ENCODE measurements at places on chromosomes 1 and 21.

DNA sequence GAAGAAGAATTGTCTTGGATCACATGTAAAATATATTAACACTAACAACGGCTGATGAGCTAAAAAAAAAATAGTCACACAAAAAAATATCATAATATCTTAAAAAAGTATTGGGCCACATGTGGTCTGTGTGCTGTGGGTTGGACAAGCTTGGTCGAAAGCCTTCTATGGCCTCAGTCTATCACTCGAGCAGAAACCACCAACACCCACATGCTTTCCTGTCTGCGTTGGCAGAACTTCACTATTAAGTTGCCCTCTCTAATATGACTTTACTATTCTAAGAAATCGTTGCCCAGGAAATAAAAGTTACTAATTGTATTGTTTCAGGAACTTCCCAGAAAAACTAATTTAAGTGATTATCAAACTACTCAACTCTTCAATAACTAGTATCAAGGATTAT is 28.2 kb upstream of the ETS2 start:
- DNase-seq, result no peak

DNA sequence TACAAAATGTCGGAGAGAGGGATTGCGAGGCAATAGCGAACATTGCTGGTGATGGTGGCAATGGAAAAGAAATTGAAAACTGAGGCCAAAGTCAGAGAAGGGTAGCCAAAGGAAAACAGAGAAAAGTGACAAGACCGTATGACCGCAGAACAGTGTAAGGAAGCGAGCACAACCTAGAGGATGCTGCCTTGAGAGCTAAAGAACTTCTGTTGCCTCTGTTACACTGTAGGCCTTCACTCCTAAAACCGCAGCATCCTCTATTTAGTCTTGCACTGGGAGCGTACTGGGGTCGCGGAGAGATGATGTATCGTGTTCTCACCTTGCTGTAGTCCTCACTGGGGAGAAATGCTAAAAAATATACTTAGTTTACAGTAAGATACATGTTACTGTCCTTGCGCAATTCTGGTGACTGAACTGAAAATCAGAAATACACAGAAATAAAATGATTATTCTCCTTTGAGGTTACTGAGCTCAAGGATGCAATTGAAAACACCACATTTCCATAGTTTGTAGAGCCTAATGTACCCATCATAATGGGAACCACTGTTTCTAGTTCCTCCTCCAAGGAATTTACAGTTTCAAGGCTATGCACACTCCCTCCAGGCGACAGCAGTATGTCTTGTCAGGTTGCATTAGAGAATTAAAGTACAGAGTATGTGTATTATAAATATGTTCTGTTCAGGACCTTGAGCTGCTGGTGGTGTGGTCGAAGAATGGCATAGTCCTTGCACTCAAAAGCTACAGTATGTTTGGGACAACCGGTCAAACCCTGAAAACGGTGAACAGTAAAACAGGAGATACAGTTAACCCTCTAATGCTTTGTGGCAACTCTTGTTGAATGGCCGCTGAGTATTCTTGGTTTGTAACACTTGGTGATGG is 1.3 kb downstream of the NEK7 start:
- peak; percentile 62 for DNase-seq

DNA sequence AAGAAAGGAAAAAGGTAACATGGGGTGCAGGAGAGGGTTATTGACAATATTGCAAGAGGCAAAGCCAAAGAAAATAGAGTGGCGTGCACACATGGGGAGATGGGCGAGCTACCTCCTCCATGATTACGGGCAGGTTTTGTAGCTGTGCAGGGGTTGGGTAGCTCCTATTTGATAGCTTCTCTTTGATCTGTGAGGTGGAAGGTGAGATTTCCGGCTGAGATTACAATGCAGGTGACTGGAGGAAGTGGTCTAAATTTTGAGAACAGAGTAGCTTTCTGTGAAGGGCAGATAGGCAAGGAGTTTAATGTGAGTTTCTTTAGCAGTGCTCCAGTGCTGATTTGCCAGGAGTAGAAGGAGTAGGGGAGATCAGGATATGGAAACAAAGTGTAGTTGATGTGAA is 263.4 kb downstream of the PLA2G4A start:
- DNase-seq, result no peak

- no peak for DNase-seq
Measured at GRCh38 chr1:114588196-114588689, 6.8 kb upstream of the BCAS2 start.

DNA sequence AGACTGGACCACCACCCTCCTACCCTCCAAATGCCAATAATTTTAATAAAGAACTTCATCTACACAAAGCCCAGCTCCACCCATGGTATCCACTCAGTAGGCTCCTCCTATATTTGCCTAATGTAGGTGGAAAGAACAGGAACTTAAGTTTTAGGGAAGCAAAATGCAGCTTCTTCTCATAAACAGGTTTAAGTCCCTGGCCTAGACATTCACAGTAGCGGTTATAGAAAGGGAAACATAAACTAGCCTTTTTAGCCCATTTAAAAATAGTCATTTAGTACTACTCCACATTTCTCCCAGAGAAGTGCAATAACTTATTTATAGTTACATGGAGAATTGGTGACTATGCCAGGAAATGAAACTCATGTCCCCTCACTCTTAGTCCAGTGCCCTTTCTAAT is 56.6 kb upstream of the CPLANE2 start:
- no peak for DNase-seq

DNA sequence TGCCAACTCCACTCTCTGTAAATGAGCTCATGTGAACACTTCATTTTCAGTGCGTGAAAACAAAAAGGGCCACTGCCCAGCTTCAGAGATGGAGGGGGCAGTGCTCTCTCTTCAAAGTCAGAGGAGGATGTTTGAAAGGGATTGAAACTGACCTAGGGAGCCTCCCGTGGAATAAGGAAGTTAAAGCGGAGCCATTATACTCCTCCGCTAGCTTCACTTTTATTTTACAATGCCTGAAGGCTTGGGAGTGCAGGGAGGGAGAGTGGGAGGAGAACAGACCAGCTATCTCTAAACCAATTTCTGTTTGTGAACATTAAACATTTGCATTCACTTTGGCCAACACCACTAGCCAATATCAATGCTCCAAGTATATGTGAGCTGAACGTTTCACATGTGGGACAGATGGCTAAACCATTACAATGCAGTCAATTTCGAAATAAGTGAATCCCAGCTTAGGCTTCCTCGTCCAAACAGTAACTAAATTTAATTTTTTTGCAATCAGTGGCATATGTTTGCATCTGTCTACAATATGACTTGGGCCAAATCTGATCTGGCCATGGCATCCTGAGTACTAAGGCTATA is 126.9 kb downstream of the ESRRG start:
- no peak for DNase-seq

DNA sequence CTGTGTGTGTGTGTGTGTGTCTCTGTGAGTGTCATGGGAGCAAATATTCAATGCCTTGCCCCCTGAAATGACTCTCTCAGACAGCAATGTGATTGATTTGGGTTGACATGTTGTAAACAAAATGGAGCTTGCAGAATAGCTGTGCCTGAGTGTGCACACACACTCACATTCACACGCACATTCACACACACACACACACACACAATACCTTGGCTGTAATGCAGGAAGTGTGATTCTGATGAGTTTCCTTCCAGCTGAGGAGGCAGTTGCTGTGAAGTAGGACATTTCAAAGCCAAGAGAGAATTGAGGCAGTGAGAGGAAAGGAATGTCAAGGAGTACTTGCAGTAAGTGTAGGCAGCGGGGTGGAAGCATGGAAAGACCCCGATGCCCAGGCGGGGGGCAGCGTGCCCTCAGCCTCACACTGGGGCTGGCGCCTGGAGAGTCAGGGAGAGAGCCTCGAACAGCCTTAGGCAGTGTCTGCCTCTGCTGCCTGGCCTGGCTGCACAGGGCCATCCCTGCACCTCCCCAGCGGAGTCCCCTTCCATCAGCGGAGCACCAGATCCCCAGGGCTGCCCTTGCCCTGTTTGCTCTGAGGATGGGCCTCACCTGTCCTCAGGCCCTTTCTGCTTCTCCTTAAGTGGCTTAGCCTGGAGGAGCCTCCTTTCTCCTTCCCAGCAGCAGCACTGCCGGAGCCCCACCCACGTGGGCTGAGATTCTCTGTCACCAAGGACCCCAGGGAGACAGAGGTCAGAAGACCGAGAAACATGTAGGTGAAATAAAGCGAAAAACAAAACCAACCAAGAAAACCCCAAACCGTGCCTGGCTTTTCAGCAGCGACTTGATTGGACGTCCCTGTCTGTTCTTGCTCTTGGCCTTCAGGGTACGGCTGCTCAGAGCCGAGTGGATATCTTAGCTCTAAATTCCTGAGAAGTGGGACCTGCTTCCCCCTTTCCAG is 9.2 kb downstream of the VASH2 start:
- DNase-seq, result no peak

DNA sequence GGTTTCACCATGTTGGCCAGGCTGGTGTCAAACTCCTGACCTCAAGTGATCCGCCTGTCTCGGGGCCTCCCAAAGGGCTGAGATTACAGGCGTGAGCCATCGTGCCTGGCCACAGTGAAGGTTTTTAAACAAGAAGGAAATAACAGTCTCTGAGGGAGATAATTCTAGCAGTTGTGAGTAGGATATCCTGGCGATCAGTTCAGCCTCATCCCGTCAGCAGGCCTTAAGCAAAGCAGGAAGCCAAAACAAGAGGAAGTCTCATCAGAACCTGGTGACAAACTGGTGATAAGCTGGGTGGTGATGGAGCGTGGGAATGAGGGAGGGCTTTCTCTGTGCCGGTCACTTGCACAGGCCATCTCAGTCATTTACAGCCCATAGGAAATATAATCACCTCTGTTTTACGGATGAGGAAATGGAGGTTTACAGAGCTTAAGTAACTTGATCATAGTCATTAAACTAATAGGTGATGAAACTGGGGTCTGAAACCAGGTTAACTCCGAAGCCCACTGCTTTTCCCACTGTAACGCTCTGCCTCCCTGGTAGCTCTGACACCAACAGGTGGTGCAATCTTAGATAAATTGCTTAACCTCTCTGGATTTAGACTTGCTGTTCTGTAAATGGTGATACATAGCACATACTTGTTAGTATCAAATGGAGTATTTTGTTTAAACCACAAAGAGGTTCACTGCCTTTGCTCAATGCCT is 40.8 kb upstream of the A3GALT2 start:
- no peak for DNase-seq

GRCh38 chr1:51937112-51937511 is 53.4 kb downstream of the RAB3B start:
- no peak for DNase-seq

DNA sequence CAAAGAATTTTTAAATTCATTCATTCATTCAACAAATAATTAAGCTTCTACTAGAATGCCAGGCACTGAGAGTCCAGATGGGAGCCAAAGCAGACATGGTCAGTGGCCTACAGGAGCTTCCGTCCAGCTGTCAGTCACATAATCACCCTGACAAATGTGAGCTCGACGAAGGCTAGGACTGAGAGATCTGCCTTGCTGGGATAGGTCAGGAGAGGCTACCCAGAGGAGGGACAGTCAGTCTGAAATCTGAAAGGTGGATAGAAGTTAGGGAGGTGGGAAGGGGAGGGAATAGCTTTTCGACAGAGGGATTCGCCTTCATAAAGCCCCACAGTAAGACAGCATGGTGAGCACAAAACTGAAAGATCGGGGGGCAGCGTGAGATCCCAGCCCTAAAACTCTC is 8.3 kb downstream of the EPHX1 start:
- no peak for DNase-seq

GRCh38 chr1:71780681-71781080 is 501.7 kb downstream of the NEGR1 start:
- no peak for DNase-seq

DNA sequence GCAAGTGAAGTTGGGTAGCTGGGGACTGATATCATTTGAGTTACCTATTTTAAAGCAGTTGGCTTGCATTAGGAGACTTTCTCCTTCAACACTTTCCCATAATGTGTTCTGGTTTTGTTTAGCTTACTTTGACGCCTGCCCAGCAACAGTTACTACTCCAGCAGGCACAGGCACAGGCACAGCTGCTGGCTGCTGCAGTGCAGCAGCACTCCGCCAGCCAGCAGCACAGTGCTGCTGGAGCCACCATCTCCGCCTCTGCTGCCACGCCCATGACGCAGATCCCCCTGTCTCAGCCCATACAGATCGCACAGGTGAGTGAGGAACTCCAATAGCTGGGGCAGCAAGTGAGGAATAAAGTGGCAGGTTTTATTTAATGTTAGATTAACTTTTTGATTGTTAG is 144.3 kb downstream of the CD247 start:
- no peak for DNase-seq

GRCh38 chr1:200432586-200432985 is 22.8 kb upstream of the ZNF281 start:
- no peak for DNase-seq

DNA sequence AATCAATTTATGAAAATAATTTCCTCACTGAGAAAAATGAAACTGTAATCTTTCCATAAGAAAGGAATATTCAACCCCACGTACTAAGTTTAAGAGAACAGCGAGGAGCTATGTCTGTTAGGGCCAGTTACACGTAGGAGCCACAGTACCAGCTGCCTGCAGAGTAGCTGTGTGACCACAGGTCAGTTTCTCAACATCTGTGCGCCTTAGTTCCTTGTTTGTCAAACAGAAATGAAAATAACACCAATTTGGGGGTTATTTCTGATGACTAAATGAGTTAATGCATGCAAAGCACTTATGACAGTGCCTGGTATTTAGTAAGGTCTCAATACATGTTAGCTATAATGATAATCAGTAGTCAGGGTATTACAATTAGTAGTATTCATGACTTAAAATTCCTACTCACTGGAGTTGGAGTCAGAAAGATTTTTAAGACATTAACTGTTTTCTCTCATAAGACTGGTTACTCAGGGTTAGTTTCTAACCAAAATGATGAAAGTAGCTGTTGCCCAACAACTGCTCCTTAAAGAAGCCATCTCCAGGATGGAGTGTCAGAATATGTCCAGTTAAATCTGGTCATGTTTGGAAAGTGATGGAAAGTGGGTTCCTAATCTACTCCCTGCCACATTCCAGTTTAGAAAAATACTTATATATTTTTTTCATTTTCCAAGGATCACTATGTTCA is 85.8 kb upstream of the ZNF648 start:
- DNase-seq, result no peak

DNA sequence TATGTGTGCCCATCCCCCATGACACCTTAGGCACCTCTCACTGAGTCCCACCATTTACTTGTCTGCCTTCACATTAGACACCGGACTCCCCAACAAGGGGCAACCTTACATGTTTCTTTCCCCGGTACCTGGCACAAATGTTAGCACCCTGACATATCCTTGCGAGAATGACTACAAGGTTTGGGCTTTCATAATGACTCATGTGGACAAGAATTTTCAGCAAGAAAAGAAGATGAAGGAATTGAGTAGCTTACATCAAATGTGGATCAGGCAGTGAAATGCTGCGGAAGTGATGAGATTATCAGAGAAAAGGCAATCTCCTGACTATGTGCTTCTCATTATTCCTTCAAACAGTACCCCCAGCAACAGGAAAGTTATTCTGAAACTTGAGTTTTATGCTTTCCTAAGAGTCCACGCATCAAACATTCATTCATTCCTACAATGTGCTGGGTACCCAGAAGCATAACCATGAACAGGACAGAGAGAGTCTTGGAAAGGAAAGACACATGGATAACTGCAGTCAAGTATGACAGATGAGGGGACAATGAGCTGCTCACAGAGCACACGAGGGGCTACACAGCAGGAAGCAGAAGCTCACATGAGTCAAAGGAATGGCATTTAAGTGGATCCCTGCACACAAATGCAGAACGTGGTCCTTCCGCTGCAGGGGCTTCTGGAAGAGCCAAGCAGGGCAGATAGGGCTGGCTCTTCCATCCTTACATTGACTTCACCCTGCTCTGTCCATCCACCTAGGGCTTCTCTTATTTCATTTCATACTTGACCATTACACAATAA is 112.1 kb downstream of the PCNX2 start:
- no peak for DNase-seq

All from erythroblast (primary cell).